ENCODE measurements at places on chromosomes 1 and 21.

- DNase-seq: no peak
Observed at GRCh38 chr21:33840771-33841170, 74.8 kb downstream of the ATP5PO start.

DNA sequence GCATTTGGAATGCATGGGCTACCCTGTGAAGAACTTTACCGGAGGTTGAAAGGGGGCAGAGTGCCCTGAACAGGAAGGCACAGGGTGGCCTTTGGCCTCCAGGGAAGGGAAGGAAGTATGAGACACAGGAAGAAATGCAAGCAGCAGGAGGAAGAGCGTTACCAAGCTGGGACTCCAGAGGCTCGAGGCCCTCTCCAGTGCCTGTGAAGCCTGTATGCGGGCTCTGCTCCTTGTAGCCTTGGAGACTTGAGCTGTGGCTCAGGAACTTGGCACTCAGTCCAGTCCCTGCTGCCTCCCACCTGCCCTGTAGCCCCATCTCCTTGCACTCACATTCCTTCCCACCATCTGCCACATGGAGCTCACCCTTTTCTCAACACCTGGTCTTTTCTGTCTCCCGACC is 33.5 kb upstream of the RNF19B start:
- DNase-seq: no peak

GRCh38 chr1:19621274-19621950 is 22.7 kb upstream of the NBL1 start:
- no peak for DNase-seq

GRCh38 chr1:25944986-25945385 is 38.8 kb upstream of the STMN1 start:
- DNase-seq: no peak

GRCh38 chr1:115088115-115088778 is 1.1 kb downstream of the TSPAN2 start:
- no peak for DNase-seq

GRCh38 chr1:25066731-25067517 is 136.8 kb upstream of the RUNX3 start:
- DNase-seq: no peak

DNA sequence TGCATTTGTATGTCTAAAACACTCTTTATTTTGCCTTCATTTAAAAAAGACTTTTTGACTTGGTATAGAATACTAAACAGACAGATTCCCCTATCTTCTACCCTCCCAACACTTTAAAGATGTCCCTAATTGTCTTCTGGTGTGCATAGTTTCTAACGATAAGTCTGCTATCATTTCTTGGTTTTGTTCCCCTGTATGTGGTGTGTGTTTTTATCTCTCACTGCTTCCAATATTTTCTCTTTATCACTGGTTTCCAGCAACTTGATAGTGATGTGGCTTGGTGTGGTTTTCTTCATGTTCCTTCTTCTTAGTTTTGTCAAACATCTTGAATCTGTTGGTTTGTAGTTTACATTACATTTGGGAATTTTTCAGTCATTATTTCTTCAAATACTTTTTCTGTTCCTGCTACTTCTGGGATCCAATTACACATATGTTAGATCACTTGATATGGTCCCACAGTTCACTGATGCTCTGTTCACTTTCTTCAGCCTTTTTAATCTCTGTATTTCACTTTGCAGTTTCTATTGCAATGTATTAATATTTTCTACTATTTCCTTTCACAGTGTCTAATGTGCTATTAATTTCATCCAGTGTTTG is 23.2 kb downstream of the F5 start:
- no peak for DNase-seq

DNA sequence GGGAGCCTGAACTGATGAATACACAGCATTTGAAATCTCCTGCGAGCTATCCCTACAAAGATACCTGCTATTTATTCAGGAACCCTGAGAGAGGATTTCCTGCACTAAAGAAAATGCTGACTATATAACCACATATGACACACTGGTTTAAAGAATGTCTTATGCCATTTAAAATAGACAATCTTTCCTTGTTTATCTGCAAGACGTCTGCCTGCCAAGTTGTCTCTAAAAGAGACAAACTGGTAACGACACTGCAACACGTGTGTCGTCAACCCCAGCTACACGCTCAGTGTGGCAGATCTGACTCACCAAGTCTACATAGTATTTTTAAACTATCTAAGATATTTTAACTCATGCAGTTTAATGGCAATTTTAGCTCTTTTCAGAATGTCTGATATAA is 42.7 kb downstream of the APP start:
- no peak for DNase-seq

GRCh38 chr1:161676441-161676840 is 13.5 kb downstream of the FCGR2B start:
- no peak for DNase-seq

DNA sequence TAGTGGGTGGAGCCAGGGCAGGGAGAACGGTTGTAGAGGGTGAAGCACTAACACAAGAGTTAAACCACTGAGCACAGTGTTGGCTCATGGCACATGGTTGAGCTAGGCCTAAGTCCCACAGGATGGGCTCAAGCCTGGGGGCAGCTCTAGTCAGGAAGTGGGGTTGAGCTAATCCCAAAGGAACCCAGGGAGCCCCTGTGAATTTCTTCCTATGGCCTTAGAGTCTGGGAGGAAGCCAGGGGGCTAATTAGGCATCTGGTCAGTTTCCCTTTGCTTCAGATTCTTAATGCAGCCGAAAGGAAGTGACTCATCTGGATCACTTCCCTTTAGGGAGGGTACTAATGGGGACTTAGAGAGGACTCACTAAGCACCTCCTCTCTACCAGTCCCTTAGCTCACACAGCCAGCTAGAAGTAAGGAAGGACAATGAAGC is 10.1 kb downstream of the CFAP45 start:
- DNase-seq: peak; percentile 82

DNA sequence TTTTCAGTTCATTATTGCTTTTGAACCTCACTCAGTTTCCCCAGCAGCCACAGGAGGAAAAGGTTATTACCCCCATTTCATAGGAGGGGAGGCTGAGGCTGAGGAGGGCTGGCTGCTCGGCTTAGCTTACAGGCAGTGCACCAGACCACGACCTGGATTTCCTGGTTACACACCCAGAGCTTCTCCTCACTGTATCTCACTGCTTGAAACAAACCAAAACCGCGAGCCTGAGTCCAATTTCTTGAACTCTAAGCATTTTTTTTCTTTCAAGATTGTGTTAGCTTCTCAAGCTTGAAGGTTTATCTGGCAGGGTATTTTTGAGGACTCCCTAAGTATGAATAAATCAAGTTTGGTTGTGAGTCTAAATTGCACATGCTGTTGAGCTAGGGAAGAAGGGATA is 188.9 kb upstream of the EDN2 start:
- DNase-seq: peak; percentile 63

GRCh38 chr1:205224736-205225135 is 3.0 kb upstream of the TMCC2 start:
- no peak for DNase-seq

DNA sequence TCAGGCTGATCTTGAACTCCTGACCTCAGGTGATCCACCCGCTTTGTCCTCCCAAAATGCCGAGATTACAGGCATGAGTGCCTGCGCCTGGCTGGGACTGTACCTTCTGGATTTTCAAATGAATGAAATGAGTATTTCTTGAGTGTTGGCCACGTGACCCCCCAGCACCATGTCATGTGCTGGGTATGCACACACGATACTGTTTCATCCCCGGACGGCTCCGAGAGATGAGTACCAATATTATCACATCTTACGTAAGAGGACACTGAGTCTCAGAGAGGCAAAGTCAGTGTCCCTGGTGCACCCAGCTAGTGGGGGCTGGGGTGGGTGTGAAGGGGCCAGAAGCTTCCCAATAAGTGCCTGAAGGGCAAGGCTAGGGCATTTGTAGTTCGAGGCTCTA is 780 bp upstream of the CROCC start:
- DNase-seq: peak; percentile 27

GRCh38 chr1:212678456-212679410 is 20.9 kb downstream of the BATF3 start:
- DNase-seq: peak; percentile 74

- DNase-seq: no peak
Observed at GRCh38 chr1:14580986-14581385, 17.5 kb upstream of the KAZN start.

GRCh38 chr1:2411801-2412394 is 466 bp downstream of the PEX10 start:
- DNase-seq: no peak

GRCh38 chr1:198121056-198121826 is 35.6 kb upstream of the NEK7 start:
- DNase-seq: no peak

- DNase-seq: no peak
Observed at GRCh38 chr21:15431053-15431452, 298.7 kb upstream of the USP25 start.

DNA sequence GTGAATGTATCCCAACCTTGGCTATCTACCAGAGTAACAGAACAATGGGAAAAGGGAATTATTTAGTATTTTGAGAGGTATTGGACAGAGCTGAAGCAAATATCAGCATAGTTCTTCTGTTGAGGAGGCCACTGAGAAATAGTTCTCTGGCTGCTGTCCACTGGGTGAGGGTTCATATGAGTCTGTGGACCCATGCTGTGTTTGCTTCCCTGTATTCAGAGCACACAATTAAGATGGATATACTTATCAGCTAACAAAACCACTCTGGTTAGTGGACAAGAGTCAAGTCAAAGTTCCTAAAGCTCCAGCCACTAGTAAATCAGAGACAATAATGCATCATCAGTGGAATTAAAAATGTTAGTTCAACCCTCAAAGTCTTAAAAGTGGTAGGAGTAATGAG is 66.1 kb downstream of the RGS18 start:
- DNase-seq: no peak

GRCh38 chr1:90955769-90956168 is 66.1 kb downstream of the ZNF644 start:
- no peak for DNase-seq

GRCh38 chr1:160376525-160377131 is 9.8 kb downstream of the NHLH1 start:
- DNase-seq: peak; percentile 75

GRCh38 chr1:94679332-94680038 is 137.9 kb upstream of the F3 start:
- DNase-seq: no peak

- DNase-seq: no peak
Observed at GRCh38 chr1:177922209-177922608, 47.6 kb downstream of the SEC16B start.

DNA sequence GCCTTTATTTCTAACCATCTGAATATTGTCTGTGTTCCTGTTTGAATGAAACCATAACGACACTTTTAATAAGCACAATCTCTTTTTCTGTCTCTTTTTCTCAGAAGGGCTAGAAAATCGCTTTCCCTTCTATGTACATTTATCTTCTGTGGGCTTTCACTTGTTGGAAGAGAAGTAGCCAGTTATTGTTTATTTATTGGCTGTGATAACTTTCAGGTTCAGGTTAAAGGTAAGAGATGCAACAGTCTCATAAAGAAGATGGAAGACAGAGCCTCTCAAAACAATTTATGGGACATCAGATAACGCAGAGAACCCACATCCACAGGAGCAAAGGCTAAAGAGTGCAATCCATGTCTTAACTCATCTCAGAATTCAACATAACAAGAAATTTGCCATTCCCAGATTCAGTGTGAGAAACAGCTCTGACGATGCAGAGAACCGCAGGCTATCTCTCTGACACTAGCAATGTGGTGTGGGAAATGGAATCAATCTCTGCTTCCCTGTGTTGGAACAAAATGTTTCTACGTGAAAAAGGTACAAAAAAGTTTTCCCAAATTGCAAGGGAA is 4.1 kb upstream of the CD244 start:
- no peak for DNase-seq

DNA sequence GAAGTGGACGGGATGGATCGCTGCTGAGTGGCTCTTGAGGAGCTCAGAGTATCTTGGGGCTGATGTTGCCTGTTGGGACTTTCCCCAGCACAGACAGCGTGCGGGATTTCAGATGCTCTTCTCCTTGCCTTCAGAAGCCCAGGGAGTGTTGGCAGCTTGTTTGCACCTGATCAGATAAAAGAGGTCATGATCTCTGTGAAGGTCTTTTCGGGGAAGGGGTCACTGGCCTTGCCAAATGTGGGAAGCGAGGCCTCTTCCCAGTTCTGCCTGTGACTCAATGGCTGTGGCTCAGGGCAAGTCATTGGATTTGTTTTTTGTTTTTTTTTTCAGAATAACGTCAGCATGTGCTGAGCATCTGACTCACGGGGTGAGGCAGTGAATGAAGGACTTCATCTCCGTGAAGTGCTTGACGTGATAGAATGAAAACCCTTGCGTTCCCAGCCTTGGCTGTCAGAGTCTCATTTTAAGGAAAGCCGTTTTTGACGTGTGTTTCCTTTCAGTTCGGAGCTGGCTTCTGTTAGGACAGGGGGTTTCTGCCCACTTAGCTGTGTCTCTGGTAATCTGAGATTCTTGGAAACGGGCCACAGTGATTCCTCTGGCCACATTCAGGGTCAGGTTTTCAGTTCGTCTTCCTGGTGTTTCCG is 46.7 kb downstream of the GALNT2 start:
- DNase-seq: no peak

GRCh38 chr1:77756052-77756754 is 3.4 kb downstream of the USP33 start:
- DNase-seq: no peak

Data from GM13977 (cell line).